ENCODE measurements at places on chromosomes 13 and 19.

- no peak for DNase-seq
These were observed 903 bp downstream of the PIN1 start for GRCh38 chr19:9836021-9836420.

- DNase-seq, result no peak
These were observed 121.3 kb upstream of the UFM1 start for GRCh38 chr13:38228322-38228721.

DNA sequence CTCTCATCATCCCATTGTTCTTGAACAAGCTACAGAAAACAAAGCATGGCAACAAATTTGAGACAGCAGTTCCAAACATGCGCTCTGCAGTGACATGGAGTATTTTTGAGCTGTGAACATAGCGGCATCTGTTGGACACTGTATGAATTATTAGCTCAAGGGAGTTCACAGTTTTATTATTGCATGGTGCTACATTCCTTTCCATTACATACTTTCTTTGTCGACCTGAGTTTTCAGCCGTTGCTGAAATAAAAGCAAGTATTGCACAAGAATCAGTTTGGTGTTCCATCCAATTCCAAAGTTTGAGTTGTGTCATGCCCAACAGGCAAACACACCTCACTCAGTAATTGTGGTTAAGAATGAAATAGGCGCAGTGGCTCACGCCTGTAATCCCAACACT is 30.1 kb upstream of the METTL21C start:
- DNase-seq, result peak; percentile 7

DNA sequence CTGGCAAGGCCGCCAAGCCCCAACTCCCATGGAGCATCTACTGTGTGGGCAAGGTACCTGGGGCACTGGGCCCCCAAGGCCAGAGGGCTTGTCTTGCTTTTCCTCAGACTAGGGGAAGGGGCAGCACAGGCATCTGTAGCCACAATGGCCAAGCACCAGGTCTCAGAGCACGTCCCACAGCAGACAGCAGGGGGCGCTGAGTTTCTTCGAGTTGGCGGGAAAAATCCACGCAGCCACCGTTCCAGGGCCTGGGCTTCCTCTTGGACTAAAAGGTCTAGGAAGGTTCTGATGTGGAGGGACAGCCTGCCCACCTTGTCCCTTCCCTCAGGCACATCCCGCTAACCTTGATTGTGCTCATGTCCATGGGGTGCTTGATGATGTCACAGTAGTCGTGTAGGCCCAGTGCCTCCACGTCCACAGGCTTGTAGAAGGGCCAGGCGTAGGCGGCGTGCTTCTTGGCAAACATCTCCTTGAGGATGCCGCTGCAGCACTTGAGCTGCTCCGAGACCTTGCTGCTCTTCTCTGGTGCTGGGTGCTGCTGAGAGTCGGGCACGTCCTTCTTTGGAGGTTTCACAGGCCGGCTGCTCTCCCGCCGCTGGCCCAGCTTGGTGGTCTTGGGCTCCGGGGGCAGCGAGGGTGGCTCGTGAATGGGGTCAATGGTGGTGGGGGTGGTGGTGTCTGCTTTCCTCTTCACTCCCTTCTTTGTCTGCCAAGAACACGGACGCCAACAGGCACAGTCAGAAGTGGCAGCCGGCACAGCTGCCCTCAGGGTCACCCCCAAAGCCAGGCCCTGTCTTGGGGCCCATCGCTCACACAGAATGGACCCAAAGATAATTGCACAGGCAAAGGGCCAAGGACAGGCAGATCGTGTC is 32.0 kb upstream of the EPHX3 start:
- peak; percentile 65 for DNase-seq

- DNase-seq, result no peak
These were observed 6.4 kb upstream of the EPHX3 start for GRCh38 chr19:15238639-15239155.

- DNase-seq, result peak; percentile 80
These were observed 127.0 kb downstream of the IER2 start for GRCh38 chr19:13277104-13277809.

- DNase-seq, result no peak
These were observed 8.0 kb downstream of the NANOS3 start for GRCh38 chr19:13884726-13885591.

- DNase-seq, result no peak
These were observed 1.9 kb downstream of the PLIN4 start for GRCh38 chr19:4516199-4516938.

Data from inflammatory macrophage treated with lipopolysaccharide for 4 hours (primary cell).